Stimulated activated CD4-positive, alpha-beta T cell treated with anti-CD3 and anti-CD28 coated beads, Interleukin-12 subunit alpha, Interleukin-12 subunit beta, amount 100 ng/mL, for 48 hours (primary cell): ENCODE measurements at places on chromosomes 4 and X.
A peak's percentile ranks its signal among the peaks of the same experiment; 100 is the strongest.

- DNase-seq: no peak
Measured at GRCh38 chrX:112628288-112628687, 51.5 kb downstream of the LHFPL1 start.

DNA sequence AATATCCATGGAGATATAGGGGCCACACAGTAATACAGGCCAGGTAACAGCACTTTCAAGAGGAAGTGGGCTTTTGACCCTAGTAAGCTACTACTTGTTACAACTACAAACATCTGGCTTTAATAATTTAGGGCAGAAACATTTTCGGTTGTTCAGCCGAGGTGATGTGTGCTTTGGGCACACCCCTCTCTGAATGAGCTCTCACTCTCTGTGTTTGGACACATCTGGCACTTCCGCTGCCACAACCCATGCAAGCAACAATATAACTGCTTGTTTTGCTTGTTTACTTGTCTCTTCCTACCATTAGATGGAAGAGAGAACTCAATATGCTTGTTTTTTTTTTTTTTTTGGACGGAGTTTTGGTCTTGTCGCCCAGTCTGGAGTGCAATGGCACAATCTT, 277.2 kb downstream of the HS3ST1 start:
- DNase-seq: no peak

DNA sequence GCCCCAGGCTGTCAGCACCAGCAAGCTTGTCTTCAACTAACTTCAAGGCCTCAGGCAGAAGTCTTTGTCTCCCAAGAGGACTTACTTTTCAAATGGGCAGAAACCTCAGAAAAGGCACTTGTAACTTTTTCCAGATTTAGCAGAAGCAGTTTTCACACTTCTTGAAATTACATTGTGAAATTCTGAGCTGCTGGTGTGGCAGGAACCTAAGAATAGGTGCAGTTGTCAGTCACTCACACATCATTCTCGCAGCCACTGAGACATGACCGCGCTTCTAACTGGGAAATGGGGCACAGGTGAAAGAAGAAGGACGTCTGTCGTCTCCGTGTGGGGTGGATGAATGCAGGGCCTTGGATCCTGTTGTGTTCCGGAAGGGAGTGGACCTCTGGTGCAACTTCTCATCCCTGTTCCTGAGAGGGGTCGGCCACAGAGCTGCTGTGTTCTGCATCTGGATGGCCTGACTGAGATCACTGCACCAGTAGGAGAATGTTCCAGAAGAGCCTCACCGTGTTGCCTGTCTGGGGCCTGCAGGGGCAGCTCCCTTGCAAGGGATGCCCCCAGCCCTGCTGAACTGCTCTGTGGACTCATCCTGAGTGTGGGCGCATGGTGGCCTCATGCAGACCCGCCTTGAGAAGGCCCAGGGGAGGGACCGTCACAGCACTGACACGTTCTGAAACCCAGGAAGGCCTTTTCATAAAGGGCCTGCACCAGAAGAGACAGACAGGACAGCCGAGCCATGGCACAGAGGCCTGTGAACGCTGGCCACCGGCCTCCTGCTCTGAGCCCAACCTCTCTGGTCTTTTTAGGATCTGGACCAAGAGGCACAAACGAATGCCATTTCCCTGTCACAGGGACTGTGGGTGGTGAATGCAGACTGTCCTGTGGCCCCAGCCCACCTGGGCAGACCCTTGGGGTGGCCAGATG, 18.7 kb downstream of the NAT8L start:
- no peak for DNase-seq

- peak; percentile 53 for DNase-seq
Measured at GRCh38 chrX:129961180-129962083, 21.0 kb upstream of the BCORL1 start.

DNA sequence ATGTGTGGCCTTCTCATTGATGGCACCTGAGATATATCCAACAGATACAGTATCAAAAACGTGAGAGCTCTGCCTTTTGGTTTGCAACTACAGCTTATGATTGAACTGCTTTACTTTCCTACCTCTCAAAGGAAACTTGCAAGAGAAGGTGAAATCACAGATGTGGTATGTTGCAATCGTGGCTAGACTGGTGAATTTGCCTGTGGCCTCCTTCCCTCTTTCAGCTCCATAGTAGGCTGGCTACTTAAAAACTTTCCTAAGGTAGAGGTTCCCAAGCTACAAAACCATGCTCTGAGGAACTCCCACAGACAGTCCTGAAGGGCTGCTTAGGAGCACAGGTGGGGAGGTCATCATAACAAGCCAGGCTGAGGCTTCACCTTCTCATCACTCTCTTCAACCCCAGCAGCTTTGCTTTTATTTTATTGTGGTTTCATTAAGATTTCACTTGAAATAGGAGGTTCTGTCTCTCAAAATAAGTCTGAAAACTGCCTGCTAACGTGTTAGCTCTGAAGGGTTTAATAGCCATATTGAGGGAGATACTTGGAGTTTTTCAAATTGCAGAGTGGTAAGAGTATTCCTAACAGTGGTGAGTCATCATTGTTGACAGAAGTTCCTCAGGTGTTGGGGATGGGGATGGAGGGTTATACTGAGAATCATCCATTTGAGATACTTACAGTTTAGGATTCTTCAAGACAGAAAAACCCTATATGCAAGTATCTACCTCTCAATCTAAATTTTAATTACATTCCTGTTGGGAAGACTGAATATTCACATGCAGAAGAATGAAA, 93.5 kb upstream of the UCP1 start:
- DNase-seq: no peak

DNA sequence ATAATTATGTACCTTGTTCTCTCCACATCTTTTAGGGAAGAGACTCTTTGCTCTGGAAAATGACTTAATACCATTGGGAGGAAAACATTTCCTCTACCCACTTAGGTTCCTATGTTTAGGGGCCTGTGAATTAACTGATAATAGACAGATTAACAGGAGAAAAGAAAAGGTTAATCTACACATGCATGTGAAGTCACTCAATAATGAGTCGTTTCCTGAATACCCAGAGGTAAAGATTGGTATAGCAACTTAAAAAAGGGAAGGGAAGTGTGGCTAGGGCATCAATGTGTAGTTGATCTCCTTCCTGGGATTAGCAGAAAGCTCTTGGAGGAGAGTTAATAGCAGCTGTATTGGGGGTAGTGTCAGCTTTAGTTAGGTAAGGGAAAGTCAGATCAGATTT, 419.5 kb upstream of the ATOH1 start:
- DNase-seq: no peak

GRCh38 chr4:22676063-22676462, 16.7 kb upstream of the GBA3 start:
- no peak for DNase-seq
